SW 1271 (cell line): ENCODE measurements at places on chromosomes 1 and 21.

DNA sequence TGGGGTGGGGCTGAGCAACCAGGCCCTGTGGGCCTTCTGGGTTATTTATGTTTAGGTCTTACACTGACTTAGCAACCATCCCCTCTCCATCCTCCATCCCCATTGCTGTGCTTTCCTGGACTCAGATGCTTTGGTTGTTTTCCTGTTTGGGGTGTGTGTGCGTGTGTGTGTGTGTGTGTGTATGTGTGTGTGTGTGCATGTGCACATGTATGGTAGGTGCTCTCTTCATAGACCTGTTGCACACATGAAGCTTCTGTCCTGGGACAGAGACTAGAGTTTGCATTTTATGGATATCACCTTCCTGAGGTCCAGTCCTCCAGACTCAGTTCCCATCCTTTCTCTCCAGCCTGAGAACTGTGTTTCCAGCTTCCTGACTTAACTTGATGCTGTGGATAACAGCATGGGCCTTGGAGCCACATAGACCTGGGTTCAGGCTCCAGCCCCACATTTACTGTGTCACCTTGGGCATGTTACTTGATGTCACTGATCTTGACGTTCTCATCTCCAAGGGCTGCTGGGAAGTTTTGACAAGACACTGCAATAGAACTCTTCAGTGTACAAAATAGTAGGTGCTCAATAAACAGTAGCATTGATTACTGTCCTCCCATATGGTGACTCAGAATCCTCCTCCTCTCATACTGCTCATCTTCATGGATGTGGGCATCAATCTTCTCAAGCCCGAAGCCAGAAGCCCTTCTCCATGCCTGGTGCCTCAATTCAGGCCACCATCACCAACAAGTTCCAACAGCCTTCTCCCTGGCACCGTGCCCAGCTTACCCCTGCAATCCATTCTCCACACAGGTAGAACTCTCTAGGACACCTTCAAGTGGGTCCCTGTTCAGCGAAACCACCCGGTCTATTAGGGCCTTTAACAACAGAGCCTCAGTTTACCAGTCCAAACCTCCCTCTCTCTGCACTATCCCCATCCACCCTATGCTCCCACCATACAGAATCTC, 181.8 kb upstream of the EDN2 start:
- no peak for DNase-seq

DNA sequence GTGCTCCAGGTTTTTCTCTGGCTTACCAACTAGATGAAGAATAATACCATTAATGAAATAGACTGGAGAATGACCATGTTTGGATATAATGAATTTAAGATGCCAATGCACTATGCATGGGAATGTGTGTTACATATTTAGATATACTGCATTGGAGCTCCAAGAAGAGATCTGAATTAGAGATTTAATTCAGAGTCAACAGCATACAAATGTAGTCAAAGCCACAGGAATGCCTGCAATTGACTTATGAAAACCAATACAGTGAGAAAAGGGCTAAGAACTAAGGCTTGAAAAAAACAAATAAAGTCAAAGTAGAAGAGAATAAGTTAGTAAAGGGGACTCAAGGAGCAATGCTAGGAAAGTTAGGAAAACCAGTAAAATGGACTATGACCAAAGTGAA, 59.1 kb downstream of the USP24 start:
- DNase-seq, result no peak

DNA sequence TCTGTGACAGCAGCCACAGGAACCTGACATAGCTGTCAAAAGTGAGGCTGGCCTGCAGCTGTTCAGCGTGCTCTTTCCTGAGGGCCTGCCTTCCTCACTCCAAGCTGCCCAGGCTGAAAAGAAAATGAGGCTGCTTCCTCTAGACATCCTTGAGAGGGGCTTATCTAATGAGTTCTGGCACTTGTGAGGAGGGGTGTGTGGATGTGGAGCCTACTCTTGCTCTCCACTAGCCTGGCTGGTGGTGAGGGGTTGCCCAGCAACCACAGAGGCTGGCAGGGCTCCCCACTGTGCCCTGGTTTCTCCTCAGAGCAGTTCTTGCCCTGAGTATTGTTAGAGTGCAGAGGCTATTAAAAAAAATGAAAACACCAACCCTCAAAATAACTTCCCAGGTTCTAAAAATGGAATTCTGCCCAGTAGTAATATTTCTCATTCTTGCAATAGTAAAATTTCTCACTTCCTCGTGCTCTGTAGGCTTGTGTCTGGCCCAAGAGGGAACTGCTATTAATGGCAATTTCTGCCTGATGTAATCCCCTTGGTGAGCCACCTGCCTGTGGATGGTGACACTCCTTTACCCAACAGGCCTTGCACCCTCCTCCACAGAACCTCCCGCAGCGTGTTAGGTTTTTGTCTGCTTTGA, 52.6 kb upstream of the EPS8L3 start:
- no peak for DNase-seq

DNA sequence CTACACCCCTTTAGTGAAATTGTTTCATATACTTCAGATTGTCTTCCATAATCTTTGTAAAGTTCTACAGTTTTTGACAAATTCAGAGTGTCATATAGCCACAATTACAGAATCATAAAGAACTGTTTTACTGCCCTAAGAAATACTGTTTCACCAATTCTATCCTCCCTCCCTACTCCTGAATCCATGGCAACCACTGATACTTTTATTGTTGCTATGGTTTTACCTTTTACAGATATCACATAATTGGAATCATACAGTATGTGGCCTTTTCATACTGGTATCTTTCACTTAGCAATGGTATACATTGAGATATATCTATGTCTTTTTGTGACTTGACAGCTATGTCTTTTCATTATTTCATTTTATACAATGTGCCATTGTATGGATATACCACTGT, 34.1 kb downstream of the RC3H1 start:
- DNase-seq, result no peak

- DNase-seq, result no peak
Measured at GRCh38 chr1:46621930-46622329, 5.3 kb upstream of the MOB3C start.

- DNase-seq, result no peak
Measured at GRCh38 chr21:33608559-33608958, 20.1 kb upstream of the DONSON start.

- no peak for DNase-seq
Measured at GRCh38 chr1:6010554-6010953, 18.3 kb upstream of the NPHP4 start.

DNA sequence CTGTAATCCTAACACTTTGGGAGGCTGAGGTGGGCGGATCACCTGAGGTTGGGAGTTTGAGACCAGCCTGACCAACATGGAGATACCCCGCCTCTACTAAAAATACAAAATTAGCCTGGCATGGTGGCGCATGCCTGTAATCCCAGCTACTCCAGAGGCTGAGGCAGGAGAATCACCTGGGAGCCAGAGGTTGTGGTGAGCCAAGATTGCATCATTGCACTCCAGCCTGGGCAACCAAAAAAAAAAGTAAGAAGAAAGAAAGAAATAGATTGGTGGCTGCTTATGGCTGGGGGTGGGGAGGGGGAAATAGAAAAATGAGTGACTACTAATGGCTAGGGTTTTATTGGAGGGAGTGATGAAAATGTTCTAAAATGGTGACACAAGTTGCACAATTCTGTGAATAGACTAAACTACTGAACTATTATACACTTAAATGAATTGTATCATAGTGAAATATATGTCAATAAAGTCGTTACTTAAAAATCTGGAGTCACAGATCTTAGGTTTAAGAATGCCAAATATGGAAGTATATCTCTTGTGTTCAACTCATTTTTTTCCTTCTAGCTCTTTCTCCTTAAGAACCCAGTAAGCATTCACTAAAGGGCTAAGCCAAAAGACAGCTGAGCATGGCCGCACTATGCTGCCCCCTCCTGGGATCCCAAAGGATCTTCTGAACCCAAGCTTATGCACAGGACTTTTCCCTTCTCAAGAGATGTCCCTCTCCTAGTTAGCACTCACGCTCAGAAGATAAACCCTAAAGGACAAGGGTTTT, 3.2 kb upstream of the NPL start:
- no peak for DNase-seq

GRCh38 chr1:180092931-180093650, 61.6 kb upstream of the QSOX1 start:
- DNase-seq, result no peak
